RKO (cell line): ENCODE measurements at places on chromosomes 16 and 17.

- DNase-seq = no peak
Measured at GRCh38 chr17:51427856-51428255, 167.5 kb downstream of the UTP18 start.

- DNase-seq = peak; percentile 31
Measured at GRCh38 chr17:62562656-62563055, 64.8 kb upstream of the MRC2 start.

- DNase-seq = no peak
Measured at GRCh38 chr17:26962255-26963162, 331.4 kb upstream of the WSB1 start.

GRCh38 chr17:16026895-16027294 lies 27.3 kb downstream of the TTC19 start:
- no peak for DNase-seq

DNA sequence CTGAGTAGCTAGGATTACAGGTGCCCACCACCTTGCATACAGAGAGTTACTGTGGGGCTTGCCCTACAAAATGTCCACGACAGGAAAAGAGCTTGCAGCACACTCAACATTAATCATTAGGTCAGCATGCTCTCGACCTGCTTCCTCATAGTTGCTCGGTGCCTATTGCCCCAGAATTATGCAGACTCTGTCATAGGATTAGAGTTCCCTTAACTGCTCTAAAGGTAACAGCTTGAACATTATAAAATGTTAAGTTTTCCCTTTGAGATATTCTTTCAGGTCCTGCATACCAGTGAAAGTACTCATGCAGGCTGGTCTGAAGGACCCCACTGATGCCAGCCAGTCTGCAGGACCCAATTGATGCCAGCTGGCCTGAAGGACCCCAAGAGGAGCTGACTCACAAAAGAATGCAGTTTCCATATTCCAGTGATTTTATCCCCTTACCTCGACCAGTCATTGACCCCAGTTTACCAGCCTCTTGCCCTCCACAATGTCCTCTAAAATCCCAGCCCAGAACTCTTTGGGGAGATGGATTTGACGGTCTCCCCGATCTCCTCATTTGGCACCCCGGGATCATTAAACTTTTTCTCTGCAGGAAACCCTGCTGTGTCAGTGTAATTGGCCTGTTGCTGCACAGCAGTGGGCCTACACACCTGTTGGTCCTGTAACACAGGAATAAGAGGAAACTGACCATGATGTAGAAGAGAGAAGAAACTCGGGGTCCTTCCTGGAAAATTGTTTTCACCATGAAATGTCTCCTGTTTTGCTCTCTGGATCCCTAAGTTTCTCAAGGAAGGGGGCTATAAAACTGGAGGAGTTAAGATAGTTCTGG lies 10.6 kb downstream of the ICAM2 start:
- peak; percentile 24 for DNase-seq

GRCh38 chr17:30000001-30000754 lies 58.7 kb downstream of the EFCAB5 start:
- DNase-seq = peak; percentile 19

GRCh38 chr17:60107526-60108257 lies 29.0 kb upstream of the HEATR6 start:
- no peak for DNase-seq

DNA sequence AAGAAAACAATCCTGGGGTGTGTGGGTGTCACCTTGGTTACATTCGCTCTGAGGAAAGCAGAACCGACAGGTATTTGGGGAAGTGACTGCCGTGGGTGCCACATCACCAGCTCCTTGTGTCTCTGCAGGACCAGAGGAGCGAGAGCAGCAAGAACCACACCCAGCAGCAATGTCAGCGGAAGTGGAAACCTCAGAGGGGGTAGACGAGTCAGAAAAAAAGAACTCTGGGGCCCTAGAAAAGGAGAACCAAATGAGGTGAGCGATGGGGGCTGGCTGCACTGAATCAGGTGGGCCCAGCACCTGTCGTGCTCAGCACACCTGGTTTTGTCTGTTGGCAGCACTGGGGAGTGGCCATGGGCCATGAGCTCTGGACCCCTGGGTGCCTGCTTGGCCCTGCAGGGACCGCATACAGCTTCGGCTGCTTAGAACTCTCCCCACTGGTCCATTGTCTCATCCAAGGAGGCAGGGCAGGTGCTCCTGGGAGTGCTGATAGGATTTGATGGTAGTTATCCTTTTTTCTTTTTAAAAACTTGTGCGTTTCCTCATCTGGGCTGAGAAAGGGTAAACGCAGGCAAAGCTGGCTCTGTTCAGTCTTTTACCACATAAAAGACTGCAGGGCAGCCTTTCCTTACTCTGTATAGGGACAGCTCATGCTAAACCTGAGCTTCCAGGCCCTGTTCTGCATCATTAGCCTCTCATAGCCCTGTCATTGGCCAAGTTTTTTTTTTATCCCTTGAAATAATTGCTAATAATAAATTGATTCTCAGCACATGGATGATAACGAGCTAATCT lies 29.4 kb downstream of the HMOX2 start:
- no peak for DNase-seq

DNA sequence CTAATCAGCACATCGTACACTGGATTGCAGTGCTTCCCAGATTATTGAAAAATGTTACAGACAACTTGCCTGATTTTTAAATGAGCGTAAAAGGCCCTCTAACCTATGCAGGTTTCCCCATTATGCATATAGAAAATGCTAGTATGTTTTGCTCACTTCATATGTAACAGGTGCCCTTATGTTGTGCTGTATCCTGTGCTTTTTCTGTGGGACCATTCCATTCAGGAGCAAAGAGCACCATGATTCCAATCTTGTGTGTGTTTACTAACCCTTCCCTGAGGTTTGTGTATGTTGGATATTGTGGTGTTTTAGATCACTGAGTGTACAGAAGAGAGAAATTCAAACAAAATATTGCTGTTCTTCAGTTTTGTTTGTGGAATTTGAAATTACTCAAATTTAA lies 12.9 kb downstream of the PTRH2 start:
- no peak for DNase-seq

DNA sequence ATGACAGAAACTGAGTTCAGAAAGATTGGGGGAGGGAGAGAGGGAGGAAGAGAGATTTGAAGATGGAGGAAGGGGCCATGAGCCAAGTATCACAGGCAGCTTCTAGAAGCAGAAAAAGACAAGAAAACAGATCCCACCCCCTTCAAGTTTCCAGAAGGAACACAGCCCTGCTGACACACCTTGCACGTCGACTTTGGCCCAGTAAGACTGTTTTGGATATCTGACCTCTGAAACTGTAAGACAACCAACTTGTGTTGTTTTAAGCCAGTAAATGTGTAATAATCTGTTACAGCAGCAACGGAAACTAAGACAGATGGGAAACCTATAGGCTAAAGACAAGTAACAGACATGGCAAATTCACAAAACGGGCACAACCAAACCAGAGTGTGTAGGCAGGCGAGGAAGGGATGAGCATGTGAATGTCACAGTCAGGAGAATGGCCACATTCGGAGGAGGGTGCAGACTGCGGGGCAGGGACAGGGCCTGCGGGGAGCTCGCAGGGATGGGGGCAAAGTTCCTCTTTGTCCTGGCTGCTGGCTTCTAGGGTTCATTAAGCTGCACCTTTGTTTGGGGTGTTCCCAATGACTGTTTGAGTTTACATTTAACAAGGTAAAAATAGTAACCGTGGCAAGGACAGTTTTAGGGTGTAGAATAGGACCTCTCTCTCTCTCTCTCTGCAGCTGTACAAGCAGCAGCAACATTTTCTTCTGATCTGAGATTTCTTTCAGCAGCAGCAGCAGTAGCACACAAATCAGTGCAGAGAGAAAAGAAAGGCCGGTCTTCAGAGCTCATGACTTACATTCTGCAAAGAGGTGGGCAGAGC lies 18.3 kb upstream of the ATP2C2 start:
- DNase-seq = no peak

DNA sequence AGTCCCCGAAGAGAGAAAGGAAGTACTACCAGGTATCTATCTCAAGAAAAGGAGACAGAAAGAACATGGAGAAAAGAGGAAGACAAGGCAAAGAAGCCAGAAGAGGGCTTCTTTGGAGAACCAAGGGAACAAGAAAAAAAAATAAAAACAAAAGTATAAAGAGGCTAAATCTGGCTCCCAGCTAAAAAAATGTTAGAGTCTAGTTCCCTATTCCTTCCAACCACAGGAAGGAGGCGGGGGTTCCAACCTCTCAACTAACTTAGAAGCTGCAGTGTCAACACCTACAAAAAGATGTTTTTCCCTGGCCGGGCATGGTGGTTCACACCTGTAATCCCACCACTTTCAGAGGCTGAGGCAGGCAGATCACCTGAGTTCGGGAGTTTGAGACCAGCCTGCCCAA lies 13.4 kb downstream of the UTP6 start:
- no peak for DNase-seq

- DNase-seq = no peak
Measured at GRCh38 chr17:10294180-10294579, 78.6 kb downstream of the MYH13 start.

- no peak for DNase-seq
Measured at GRCh38 chr17:34382621-34383124, 19.6 kb upstream of the CCL1 start.

- peak; percentile 78 for DNase-seq
Measured at GRCh38 chr17:68290955-68291835, at the start of the genes ARSG and SLC16A6. Gene ARSG (plus strand): TSS chr17:68291495. CDS start chr17:68307494, 15,999 bp downstream. Gene SLC16A6 (minus strand): TSS chr17:68291127. CDS start chr17:68278320, 12,807 bp downstream.

DNA sequence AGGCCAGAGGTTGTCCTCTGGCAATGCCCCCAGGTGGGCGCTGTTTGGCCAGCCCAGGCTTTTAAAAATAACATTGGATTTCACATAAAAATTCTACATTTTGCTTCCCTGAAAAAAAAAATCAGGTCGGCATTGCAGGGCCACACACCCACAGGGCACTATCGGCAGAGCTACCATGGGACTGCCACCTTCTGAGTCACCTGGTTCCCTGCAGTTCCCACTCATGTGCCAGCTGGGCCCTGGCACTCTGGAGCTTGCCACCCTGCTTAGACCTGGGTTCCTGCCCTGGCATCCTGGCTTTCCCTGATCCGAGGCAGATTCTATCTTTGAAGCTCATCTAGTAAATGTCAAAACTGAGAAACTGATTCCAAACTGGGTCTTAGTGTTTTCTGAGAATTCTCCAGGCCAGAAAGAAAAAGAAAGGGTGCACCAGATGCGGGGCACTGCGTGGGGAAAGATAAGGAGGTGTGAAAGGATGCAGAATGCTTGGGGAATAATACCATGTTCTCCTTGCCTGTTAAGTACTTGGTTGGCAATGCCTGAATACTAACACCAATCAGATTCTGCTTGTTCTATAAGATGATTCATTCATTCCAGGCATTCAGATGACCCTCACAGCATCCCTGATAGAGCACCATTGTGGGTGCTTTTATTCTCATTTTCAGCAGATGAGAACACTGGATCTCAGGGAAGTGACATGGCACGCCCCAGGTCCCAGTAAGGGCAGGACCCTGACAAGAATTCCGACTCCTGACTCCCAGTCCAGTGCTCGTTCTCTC lies 51.8 kb downstream of the RAI1 start:
- peak; percentile 25 for DNase-seq

DNA sequence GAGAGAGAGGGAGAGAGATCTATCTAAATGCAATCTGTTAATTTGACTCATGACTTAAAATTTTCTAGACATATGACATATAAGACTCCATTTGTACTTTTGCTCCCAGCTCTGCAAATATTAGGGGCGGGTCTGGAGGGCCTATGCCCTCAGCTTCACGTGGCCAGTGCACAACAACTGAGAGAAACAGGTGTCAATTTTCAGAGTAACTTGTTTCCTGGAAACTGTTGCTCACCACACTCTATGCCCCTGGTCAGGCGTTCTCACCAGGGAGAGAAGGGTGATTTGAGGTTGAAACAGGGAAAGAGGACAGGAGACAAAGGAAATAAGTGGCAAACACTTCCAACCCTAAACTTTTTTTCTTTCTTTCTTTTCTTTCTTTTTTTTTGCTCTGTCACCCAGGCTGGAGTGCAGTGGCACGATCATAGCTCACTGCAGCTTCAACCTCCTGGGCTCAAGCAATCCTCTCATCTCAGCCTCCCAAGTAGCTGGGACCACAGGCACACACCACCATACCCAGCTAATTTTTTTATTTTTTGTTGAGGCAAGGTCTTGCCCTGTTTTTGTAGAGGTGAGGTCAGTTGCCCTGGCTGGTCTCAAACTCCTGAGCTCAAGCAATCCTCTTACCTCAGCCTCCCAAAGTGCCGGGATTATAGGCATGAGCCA lies 270.0 kb downstream of the SLC39A11 start:
- DNase-seq = no peak

DNA sequence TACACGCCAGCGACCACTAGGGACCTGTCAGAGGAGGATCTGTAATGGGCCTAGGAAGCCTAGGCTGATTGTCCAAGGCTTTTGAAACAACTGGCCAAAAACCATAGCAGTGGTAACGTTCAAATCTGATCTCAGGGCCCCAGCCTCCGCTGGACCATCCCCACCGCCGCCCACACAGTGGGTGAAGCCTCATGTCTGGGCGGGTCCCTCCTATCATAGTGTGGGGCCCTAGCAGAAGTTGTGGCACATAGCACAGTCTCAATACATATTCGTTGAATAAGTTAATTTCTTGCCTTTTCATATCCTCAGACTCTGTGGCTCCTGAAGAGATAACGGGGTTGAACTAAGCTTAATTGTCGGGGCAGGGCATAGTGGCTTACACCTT lies 818 bp downstream of the DPH1 start:
- DNase-seq = no peak

GRCh38 chr16:50502616-50503011 lies 45.6 kb upstream of the NKD1 start:
- no peak for DNase-seq

DNA sequence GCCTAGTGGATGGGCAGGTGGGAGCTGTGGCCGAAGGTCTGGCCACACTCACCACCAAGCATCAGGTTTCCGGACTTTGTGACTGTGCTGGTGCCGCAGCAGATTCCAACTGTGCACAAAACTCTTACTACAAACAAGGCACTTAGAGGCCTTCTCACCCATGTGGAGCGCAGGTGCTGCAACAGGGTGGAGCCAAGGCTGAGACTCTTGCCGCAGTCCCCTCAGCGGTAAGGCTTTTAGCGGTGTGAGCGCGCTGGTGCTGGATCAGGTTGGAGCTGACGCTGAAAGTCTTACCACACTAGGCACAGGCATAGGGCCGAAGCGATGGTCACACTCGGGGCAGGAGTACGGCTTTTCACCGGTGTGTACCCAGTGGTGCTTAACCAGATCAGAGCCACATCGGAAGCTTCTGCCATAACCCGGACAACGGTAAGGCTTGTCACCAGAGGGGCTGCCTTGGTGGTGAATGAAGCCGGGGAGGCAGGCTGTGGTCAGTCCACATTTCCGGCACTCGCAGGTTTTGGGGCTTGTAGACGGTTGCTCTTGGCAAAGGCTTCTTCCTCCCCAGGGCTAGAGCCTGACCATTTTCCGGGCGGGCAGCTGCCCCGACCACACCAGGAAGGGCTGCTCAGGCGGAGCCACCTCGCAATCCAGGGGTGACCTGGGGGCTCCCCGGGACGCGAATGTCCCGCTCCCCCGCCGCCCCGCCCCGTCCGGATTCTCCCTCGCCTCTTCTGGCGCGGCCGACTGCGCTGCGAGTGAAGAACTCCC lies 1.0 kb upstream of the ARMC5 start:
- peak; percentile 76 for DNase-seq

- DNase-seq = no peak
Measured at GRCh38 chr17:37019117-37019740, 70.5 kb downstream of the AATF start.

GRCh38 chr16:86903068-86903467 lies 324.7 kb downstream of the FOXL1 start:
- DNase-seq = no peak

GRCh38 chr16:48291303-48291702 lies 44.0 kb upstream of the ABCC11 start:
- no peak for DNase-seq

- no peak for DNase-seq
Measured at GRCh38 chr17:19880393-19880792, 12.7 kb upstream of the ULK2 start.

- no peak for DNase-seq
Measured at GRCh38 chr17:266701-267667, 85.5 kb upstream of the DOC2B start.
